MM.1S (cell line): ENCODE measurements at places on chromosomes 16 and 17.

DNA sequence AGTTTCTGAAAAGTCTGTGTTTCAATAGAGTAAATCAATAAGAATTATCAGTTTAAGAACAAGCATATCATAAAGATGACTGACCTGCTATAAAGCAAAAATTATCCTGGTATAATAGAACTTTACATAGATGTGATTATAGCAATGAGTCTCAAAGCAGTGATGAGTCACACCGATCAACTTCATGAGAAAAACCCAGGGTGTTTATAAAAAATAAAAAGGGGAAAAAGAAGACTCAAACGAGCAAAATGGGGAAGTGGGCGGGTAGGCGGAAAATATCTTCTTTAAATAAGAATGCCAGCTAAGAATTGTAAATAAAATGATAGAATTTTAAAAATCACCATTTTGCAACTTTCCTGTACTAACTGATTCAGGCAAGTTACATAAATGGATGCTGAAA lies 46.8 kb downstream of the BRIP1 start:
- no peaks in the 10 kb centered on the region for H3K36me3 ChIP-seq
- no peaks in the 10 kb centered on the region for H3K27me3 ChIP-seq
- H3K4me1 ChIP-seq: no peaks in the 10 kb centered on the region
- no peak overlapping the region for H3K4me3 ChIP-seq
- no peak overlapping the region for H3K27ac ChIP-seq

GRCh38 chr17:13690806-13691205 lies 89.1 kb upstream of the HS3ST3A1 start:
- no peak overlapping the region for H3K27ac ChIP-seq
- H3K4me3 ChIP-seq: no peak overlapping the region
- no peaks in the 10 kb centered on the region for H3K27me3 ChIP-seq
- DNase-seq: no peak

GRCh38 chr16:57042157-57043111 lies 49.9 kb upstream of the CPNE2 start:
- H3K4me3 ChIP-seq: peak overlapping the region; percentile 52
- DNase-seq: peak; percentile 86
- no peaks in the 10 kb centered on the region for H3K36me3 ChIP-seq

- H3K27ac ChIP-seq: no peak overlapping the region
- no peaks in the 10 kb centered on the region for H3K27me3 ChIP-seq
- H3K4me1 ChIP-seq: no peaks in the 10 kb centered on the region
- no peaks in the 10 kb centered on the region for H3K36me3 ChIP-seq
These were observed 21.5 kb upstream of the DHRS7B start for GRCh38 chr17:21105064-21105894.

DNA sequence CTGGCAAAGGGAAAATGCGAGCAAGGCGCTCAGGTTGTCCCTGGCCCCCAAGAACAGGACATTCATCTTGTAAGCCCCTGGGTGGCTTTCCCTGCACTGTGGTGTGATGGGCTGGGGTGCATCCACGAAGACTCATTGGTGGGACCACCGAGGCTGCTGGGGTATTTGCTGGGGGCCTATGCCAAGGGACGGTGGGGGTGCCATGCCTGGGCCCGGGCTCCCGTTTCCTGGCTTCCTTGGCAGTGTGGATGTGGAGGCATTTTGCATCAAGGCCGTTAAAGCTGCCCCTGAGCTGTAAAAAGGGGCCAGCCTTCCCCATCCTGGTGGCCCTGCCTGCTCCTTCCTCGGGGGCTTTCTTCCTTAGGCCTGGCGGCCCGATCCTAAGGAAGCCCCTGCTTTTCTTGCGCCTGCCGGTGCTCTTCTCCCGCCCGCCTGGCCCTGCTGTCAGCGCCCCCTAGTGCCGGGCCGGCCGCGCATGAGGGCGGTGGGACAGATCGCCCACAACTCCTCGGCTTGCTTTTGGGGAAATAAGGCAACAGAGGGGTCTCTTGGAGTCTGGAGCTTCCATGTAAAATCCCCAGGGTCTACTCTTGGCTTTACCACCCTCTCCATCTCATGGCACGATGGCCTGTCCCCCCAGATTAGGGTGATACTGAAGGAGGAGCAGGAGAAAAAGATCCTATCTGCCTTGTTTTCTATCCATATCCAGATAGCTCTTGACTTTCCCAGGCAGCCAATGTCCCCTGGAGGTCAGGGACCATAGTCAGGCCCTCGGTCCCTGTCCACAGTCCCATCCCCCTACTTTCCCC lies 9.8 kb upstream of the TBX2 start:
- H3K27me3 ChIP-seq: no peaks in the 10 kb centered on the region
- H3K27ac ChIP-seq: no peak overlapping the region
- H3K4me3 ChIP-seq: peak overlapping the region; percentile 34
- peaks cover 4% of the 10 kb centered on the region for H3K4me1 ChIP-seq

DNA sequence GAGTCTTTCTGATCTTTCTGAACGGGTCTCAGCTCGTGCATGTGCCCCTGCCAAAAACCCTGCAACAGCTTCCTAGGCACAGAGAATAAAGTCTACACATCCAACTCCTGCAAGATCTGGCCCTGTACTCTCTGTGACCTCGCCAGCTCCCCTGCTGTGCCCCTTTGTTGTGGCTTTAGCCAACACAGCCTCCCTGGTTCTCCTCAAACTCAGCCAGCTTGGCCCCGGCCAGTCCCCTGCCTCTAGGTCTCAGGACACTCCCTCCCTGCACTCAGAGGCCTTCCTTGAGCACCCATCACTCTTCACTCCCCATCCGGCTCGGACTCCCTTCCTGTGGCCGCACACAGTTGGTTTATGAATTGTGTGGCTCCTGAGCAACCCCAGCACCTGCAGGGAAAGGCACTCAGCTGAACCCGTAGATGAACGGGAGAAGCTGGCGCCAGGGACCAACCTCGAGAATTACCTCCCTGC lies 1.4 kb downstream of the CEP131 start:
- no peak for DNase-seq
- no peaks in the 10 kb centered on the region for H3K36me3 ChIP-seq

DNA sequence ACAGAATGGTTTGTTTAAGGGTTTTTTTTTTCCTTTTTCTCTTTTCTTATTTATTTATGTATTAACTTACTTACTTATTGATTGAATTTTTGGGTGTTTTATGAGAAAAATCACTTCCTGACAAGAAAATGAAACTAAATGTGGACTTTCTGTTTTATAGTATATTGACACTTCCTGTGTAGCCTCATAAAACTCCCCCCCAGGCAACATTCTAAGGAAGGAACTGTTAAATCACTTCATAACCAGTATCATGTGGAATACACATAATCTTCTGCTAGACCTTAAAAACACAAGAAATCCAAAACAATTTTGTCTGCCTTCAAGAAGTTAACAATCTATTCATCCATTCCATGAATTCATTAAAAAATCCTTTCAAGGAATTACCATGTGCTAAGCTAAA lies 164.1 kb upstream of the TOM1L1 start:
- H3K27ac ChIP-seq: no peak overlapping the region
- peak; percentile 39 for DNase-seq
- no peaks in the 10 kb centered on the region for H3K4me1 ChIP-seq
- H3K4me3 ChIP-seq: no peak overlapping the region
- no peaks in the 10 kb centered on the region for H3K27me3 ChIP-seq

GRCh38 chr16:75196836-75197235 lies 10.1 kb downstream of the CTRB2 start:
- no peaks in the 10 kb centered on the region for H3K36me3 ChIP-seq
- H3K27ac ChIP-seq: no peak overlapping the region
- no peak overlapping the region for H3K4me3 ChIP-seq
- H3K4me1 ChIP-seq: no peaks in the 10 kb centered on the region
- H3K27me3 ChIP-seq: no peaks in the 10 kb centered on the region

GRCh38 chr16:78675951-78676792 lies 576.7 kb downstream of the WWOX start:
- no peak overlapping the region for H3K4me3 ChIP-seq
- H3K27ac ChIP-seq: no peak overlapping the region
- no peaks in the 10 kb centered on the region for H3K4me1 ChIP-seq
- DNase-seq: no peak
- no peaks in the 10 kb centered on the region for H3K36me3 ChIP-seq

DNA sequence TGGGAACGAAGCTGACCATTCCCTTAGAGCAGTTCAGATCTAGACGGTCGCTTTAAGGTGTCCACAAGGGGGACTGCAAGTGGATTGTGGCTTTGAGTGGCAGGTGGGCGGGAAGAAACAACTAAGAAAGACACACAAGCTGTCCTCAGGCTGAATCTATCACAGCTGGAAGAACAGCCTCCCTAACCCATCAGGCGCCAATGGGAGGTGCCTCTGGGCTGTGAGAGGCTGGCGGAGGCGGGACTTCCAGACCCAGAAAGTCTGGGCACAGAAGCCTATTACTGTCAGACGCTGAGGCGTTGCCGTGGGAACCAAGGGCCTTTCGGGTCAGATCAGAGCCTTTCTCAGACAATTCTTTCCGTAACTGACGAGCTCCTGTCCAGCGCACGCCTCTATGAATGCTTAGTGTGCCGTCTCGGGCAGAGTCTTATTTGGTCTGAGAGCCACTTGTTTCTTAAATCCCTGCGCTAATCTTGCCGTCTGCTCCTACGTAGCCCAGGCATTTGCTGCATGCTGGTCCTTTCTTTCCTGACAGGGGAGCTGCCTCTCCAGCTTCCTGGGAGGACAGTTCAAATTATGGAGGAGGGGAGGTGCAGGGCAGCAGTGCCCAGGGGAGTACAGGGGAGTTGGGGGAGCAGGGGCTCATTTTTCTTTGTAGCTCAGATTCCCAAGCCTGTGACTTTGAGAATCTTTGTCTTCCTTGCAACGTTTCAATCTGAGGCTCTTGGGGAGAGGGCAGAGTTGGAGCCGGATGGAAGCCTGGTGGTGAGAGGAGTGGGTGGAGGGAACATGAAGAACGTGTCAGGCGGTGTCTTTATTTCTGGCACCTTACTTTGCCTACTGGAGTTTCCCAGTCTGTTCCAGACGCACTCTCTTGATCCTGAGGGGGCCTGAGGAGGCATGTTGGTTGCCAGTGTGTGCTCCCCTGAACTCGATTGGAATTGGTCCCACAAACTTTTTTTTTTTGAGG lies 618.7 kb downstream of the KCNJ18 start:
- peak; percentile 36 for DNase-seq
- no peaks in the 10 kb centered on the region for H3K4me1 ChIP-seq
- H3K27ac ChIP-seq: no peak overlapping the region
- no peaks in the 10 kb centered on the region for H3K27me3 ChIP-seq

DNA sequence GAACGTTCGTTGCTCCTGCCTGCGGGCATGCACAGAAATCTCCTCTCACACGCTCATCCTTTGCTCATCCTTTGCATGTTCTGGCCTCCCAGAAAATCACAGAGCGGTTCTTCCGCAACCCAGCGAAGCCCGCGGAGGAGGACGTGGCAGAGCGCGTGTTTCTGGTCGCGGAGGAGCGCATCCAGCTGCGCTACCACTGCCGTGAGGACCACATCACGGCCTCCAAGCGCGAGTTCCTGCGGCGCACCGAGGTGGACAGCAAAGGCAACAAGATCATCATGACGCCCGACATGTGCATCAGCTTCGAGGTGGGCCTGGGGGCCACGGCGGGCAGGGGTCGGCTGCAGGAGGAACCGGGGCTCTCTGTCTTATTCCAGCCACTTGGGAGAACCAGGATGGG lies 9.6 kb upstream of the KATNB1 start:
- no peaks in the 10 kb centered on the region for H3K36me3 ChIP-seq
- DNase-seq: no peak
- peaks cover 17% of the 10 kb centered on the region; the same call in 1 of the 2 replicates for H3K27me3 ChIP-seq
- no peak overlapping the region for H3K4me3 ChIP-seq

DNA sequence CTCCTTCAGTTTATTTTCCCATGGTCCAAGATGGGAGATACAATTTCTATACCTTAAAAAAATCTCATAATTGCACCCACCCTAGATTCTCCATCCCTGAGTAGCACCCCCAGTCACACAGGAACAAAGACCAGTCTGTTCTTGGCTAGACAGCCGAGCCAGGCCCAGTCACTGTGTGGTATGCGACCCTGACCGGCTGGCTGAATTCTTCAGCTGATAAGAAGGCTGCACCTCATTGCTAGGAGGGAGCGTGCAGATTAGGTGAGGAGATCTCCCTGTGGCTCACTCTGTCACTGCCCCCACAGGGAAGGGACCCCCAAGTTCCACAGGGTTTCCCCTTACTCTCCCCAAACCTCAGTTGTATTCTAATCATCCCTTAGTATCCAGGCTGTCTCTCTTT lies 138.7 kb downstream of the SALL1 start:
- no peaks in the 10 kb centered on the region for H3K27me3 ChIP-seq
- no peak overlapping the region for H3K27ac ChIP-seq
- H3K36me3 ChIP-seq: no peaks in the 10 kb centered on the region
- no peaks in the 10 kb centered on the region for H3K4me1 ChIP-seq
- H3K4me3 ChIP-seq: no peak overlapping the region

- no peaks in the 10 kb centered on the region for H3K36me3 ChIP-seq
- no peaks in the 10 kb centered on the region for H3K27me3 ChIP-seq
- no peak for DNase-seq
- H3K27ac ChIP-seq: no peak overlapping the region
- H3K4me3 ChIP-seq: no peak overlapping the region
These were observed 15.7 kb downstream of the SLC5A11 start for GRCh38 chr16:24861461-24861860.

- H3K4me1 ChIP-seq: no peaks in the 10 kb centered on the region
- no peak overlapping the region for H3K4me3 ChIP-seq
- DNase-seq: no peak
- H3K27me3 ChIP-seq: no peaks in the 10 kb centered on the region
These were observed 112.9 kb downstream of the ANKRD11 start for GRCh38 chr16:89377453-89377848.

GRCh38 chr17:78610951-78611511 lies 33.8 kb upstream of the DNAH17 start:
- no peaks in the 10 kb centered on the region for H3K4me1 ChIP-seq
- H3K36me3 ChIP-seq: no peaks in the 10 kb centered on the region
- no peak overlapping the region for H3K27ac ChIP-seq
- peaks cover 86% of the 10 kb centered on the region for H3K27me3 ChIP-seq
- no peak for DNase-seq
- H3K4me3 ChIP-seq: no peak overlapping the region

GRCh38 chr16:15887283-15887682 lies 1.1 kb downstream of the CEP20 start:
- H3K4me1 ChIP-seq: peaks cover 11% of the 10 kb centered on the region
- no peak overlapping the region for H3K27ac ChIP-seq
- no peaks in the 10 kb centered on the region for H3K27me3 ChIP-seq
- H3K4me3 ChIP-seq: peak overlapping the region; percentile 95
- no peak for DNase-seq

- H3K27me3 ChIP-seq: no peaks in the 10 kb centered on the region
- H3K27ac ChIP-seq: no peak overlapping the region
- no peaks in the 10 kb centered on the region for H3K36me3 ChIP-seq
- no peak overlapping the region for H3K4me3 ChIP-seq
- no peaks in the 10 kb centered on the region for H3K4me1 ChIP-seq
- DNase-seq: no peak
These were observed 475.2 kb upstream of the WSB1 start for GRCh38 chr17:26818736-26819135.

- no peaks in the 10 kb centered on the region for H3K4me1 ChIP-seq
- H3K27me3 ChIP-seq: no peaks in the 10 kb centered on the region
- H3K36me3 ChIP-seq: no peaks in the 10 kb centered on the region
These were observed 101.1 kb upstream of the CDC42EP4 start for GRCh38 chr17:73412914-73413313.

- no peaks in the 10 kb centered on the region for H3K36me3 ChIP-seq
- DNase-seq: no peak
- no peak overlapping the region for H3K4me3 ChIP-seq
- no peak overlapping the region for H3K27ac ChIP-seq
These were observed 111.9 kb downstream of the GSG1L start for GRCh38 chr16:27951489-27952120.

GRCh38 chr17:44907729-44908470 lies 7.4 kb downstream of the GFAP start:
- no peak overlapping the region for H3K27ac ChIP-seq
- DNase-seq: no peak
- H3K4me1 ChIP-seq: no peaks in the 10 kb centered on the region
- peaks cover 40% of the 10 kb centered on the region for H3K27me3 ChIP-seq
- no peak overlapping the region for H3K4me3 ChIP-seq

- no peaks in the 10 kb centered on the region for H3K36me3 ChIP-seq
- H3K27me3 ChIP-seq: no peaks in the 10 kb centered on the region
- no peak for DNase-seq
- H3K4me3 ChIP-seq: no peak overlapping the region
- no peak overlapping the region for H3K27ac ChIP-seq
These were observed 251.1 kb downstream of the SEC14L1 start for GRCh38 chr17:77391668-77392375.
